ENCODE measurements at places on chromosomes 16 and 17. TPM values are rescaled to one million over a fixed set of nuclear protein-coding genes. Genes with fewer than 3 reads are reported as not detected.
A peak's percentile ranks its signal among the peaks of the same experiment; 100 is the strongest.

DNA sequence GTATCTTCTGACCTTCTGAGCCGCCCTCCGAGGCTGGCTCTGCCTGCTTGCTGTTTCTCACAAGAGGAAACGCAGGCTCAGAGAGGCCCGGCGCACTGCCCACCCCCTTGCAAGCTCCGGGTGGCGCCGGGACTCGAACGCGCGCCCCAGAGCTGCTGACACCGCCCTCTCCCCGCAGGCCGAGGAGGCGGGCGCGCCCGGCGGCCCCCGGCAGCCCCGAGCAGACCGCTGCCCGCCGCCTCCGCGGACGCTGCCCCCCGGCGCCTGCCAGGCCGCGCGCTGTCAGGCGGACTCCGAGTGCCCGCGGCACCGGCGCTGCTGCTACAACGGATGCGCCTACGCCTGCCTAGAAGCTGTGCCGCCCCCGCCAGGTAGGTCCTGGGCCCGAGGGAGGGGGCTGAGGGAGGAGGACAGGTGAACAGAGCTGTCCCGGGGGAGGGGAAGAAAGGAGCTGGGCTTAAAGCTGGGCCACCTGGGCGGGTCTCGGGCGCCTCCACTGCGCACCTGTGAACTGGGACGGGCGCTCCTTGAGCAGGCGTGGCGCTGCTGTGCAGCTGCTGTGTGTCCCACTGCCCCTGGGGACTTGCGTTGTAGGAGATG lies 18.2 kb downstream of the WFDC1 start:
- H3K4me1 ChIP-seq, result no peaks in the 10 kb centered on the region
- H3K36me3 ChIP-seq, result no peaks in the 10 kb centered on the region
- no peak for DNase-seq
- no peak overlapping the region for H3K27ac ChIP-seq

GRCh38 chr17:69608141-69608540 lies 193.6 kb downstream of the MAP2K6 start:
- H3K4me3 ChIP-seq, result no peak overlapping the region
- H3K27me3 ChIP-seq, result no peaks in the 10 kb centered on the region
- no peaks in the 10 kb centered on the region for H3K36me3 ChIP-seq

- no peaks in the 10 kb centered on the region for H3K27me3 ChIP-seq
- H3K27ac ChIP-seq, result no peak overlapping the region
- no peaks in the 10 kb centered on the region for H3K4me1 ChIP-seq
- H3K4me3 ChIP-seq, result no peak overlapping the region
- H3K36me3 ChIP-seq, result peaks cover 24% of the 10 kb centered on the region
Observed at GRCh38 chr17:80647746-80648145, 103.1 kb downstream of the RPTOR start.

DNA sequence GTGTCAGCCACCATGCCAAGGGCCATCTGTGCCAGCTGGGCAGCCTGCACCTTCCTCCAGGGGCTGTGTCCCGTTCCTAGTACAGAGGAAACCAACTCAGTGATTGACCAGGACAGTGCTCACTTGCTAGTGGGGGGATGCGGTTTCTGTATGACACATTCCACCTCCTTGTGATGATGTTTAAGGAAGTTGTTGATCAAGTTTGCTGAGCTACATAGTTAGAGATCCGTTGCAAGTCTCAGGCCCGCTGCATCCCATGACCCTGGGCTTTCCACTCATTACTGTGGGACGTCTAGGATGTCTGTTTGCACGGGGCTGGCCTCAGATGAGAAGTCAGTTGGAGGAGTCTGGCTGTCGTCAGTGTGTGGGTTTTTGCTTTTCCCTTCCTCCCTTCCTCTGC lies 33.6 kb downstream of the RNF213 start:
- no peak overlapping the region for H3K4me3 ChIP-seq
- peaks cover 93% of the 10 kb centered on the region for H3K36me3 ChIP-seq
- DNase-seq, result no peak
- no peaks in the 10 kb centered on the region for H3K27me3 ChIP-seq
- no peak overlapping the region for H3K27ac ChIP-seq

DNA sequence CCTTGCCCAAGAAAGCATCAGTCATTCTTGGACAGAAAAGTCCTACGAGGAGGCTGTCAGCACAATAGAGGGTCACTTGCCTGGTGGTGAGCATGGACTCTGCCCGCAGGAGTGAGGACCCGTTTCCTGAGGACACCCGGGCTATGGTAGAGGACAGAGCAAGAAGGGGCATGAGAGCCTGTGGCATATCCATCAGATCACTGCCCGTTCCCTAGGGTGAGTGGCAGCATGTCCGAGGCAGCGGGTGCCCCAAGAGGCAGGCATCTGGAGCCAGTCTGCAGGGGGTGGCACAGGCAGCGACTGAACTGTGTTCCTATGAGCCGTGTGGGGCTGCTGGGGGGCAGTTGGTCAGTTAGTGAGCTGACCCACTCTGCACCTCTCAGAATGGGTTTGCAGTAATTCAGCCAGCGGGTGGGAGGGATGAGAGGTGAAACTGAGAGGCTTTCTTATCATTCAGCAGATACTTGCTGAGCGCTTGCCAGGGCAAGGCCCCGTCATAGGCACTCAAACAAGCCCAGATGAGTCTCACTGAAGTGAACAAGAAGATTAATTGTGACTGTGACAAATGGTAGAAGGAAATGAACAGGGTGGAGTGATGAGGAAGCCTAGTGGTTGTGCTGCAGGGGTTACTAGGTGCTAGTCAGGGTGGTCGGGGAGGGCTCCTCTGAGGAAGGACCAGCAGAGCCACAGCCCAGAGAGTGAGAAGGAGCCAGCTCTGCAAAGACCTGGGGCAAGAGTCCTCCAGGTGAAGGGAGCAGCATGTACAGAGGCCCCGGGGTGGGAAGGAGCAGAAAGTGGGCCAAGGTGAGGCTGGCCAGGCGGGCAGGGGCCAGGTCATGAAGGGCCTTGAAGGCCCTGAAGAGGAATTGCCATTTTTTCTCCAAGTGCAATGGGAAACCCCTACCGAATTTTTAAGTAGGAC lies 87.9 kb downstream of the CLEC16A start:
- H3K27me3 ChIP-seq, result no peaks in the 10 kb centered on the region
- H3K4me1 ChIP-seq, result no peaks in the 10 kb centered on the region
- H3K36me3 ChIP-seq, result peaks cover 96% of the 10 kb centered on the region
- no peak for DNase-seq
- no peak overlapping the region for H3K27ac ChIP-seq

GRCh38 chr16:27906883-27907282 lies 156.6 kb downstream of the GSG1L start:
- no peaks in the 10 kb centered on the region for H3K36me3 ChIP-seq
- no peaks in the 10 kb centered on the region for H3K27me3 ChIP-seq
- H3K4me1 ChIP-seq, result no peaks in the 10 kb centered on the region
- H3K4me3 ChIP-seq, result no peak overlapping the region
- no peak overlapping the region for H3K27ac ChIP-seq
- DNase-seq, result no peak

DNA sequence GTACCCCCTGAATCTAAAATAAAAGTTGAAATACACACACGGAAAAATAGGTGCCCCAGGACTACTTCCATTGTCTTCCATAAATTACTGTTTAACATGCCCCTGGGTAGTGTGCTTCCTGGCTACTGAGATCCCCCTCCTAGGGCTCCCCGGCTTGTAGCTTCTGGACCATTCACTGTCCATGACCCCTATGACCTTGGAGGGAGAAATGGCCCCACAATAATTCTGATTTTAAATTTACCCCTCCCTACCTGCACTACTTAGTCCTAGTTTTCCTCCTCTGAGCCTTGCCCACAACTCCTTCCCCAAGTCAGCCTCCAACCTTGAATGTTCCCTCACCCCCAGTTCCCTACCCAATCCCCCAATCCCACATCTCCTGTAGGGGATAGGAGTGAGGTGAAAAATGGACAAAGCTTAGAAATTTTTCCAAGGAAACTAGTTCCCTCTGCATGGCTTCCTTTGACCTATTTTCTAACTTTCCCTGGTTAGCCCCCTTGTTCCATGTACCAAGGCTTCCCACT lies 9.5 kb upstream of the MSL1 start:
- H3K36me3 ChIP-seq, result no peaks in the 10 kb centered on the region
- no peak overlapping the region for H3K27ac ChIP-seq
- DNase-seq, result no peak
- no peak overlapping the region for H3K4me3 ChIP-seq
- peaks cover 44% of the 10 kb centered on the region for H3K4me1 ChIP-seq

DNA sequence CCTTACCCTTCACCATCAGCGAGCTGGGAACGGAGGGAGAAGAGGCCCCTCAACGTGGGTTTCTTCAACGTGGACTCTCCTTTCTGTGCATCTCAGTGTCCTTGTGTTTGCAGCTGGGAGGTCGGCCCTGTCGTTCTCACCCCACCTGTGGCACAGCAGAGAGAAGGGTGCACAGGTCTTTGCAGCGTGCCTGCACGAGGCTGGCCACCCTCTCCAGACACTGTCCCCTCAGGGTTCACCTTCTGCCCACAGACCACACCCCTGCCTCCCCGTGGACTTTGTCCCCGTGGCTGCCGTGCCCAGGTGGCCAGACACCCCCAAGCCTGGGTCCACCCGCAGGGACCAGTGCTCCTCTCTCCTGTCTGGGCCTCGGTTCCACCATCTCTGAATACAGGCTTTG lies 7.3 kb upstream of the WDR45B start:
- peak overlapping the region; percentile 64 for H3K27ac ChIP-seq
- no peak overlapping the region for H3K4me3 ChIP-seq
- DNase-seq, result no peak
- peaks cover 18% of the 10 kb centered on the region for H3K4me1 ChIP-seq
- H3K27me3 ChIP-seq, result no peaks in the 10 kb centered on the region

GRCh38 chr16:19710191-19710908 lies 7.7 kb downstream of the KNOP1 start:
- no peaks in the 10 kb centered on the region for H3K27me3 ChIP-seq
- no peak for DNase-seq
- no peak overlapping the region for H3K27ac ChIP-seq
- H3K36me3 ChIP-seq, result peaks cover 33% of the 10 kb centered on the region
- no peaks in the 10 kb centered on the region for H3K4me1 ChIP-seq

DNA sequence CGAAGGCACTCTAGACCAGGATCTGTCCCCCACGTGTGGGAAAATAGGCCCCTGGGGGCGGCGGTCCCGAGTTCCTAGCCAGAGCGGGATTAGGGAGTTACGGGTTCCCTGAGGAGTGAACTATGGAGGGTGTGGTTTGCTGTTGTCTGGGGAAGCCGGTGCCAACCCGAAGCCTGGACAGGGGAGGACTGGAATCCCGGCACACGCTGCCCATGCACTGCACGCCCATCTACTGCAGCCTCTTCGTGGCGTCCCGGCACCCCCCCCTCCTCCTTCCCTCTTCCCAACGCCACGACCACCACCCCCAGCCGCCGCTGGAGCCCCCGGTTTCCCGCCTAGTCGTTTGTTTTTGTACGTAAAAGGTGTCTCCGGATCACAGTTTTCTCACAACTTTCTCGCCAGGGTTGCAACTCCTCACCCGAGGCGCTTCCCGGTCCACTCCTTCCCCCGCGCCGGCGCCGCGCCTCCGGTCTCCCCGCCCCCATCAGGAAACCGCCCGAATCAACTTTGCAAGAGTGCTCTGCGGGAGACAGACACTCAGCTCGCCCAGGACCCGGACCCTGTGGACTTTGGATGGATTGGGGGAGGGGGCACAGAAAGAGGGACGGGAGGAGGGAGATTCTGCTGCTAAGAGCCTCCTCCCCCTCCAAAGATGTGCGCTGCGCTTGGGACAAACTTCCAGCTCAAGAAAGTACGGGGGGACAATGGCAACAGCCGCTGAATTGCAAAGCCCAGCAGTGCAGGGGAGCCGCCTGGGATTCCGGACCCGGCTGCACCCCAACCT lies 1.4 kb upstream of the LHX1 start:
- no peak overlapping the region for H3K27ac ChIP-seq
- H3K27me3 ChIP-seq, result peaks cover 91% of the 10 kb centered on the region
- peak overlapping the region; percentile 65 for H3K4me3 ChIP-seq
- no peak for DNase-seq

- no peaks in the 10 kb centered on the region for H3K36me3 ChIP-seq
- H3K4me1 ChIP-seq, result peaks cover 10% of the 10 kb centered on the region
- no peak for DNase-seq
- H3K27ac ChIP-seq, result no peak overlapping the region
- no peak overlapping the region for H3K4me3 ChIP-seq
Observed at GRCh38 chr17:67542219-67543114, 165.4 kb downstream of the PITPNC1 start.

GRCh38 chr17:56099649-56100048 lies 53.6 kb upstream of the ANKFN1 start:
- H3K36me3 ChIP-seq, result no peaks in the 10 kb centered on the region
- no peaks in the 10 kb centered on the region for H3K4me1 ChIP-seq
- no peak overlapping the region for H3K4me3 ChIP-seq

- H3K4me1 ChIP-seq, result no peaks in the 10 kb centered on the region
- H3K27me3 ChIP-seq, result no peaks in the 10 kb centered on the region
- no peak for DNase-seq
- H3K4me3 ChIP-seq, result no peak overlapping the region
Observed at GRCh38 chr16:47895146-47895545, 260.6 kb downstream of the ABCC12 start.

DNA sequence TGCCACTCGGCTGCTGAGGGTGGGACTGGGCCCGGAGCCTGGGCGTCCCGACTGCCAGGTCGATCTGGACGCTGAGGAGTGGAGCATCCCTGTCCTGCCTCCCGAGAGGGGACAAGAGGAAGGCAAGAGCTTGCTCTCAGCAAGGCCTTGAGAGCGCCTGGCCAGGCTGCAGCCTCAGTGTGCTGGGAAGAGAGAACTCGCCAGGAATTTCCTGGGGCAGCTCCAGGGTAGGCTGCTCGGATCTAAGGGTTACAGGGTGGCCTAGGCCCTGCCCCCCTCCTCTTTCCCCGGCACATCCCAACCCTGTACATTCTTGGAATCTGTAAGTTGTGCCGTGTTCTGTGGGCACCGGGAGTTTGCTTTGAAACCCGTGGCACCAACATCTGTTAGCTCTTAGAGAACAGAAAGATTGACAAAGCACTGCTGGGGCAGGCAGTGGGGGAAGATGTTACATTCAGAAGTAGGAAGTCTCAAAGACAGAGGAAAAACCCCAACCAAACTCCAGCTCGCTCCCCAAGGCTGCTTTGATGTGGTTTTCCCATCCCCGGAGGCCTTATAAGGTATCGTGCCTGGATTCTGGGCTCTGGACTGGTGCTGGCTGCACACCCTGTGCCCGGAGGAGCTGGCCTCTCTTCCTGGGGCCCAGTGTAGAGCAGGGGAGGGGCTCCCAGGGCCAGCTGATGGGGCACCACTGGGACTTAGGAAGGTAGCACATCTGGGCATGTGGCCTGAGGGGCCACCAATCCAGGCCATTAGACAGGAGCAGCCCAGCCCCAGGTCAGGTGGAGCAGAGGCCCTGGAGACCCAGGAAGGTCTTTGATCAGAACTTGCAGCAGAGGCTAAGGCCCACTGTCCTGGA lies 55.2 kb downstream of the NKD1 start:
- H3K36me3 ChIP-seq, result no peaks in the 10 kb centered on the region
- no peak for DNase-seq
- H3K27me3 ChIP-seq, result no peaks in the 10 kb centered on the region
- H3K4me1 ChIP-seq, result no peaks in the 10 kb centered on the region

- H3K27me3 ChIP-seq, result no peaks in the 10 kb centered on the region
- H3K4me1 ChIP-seq, result no peaks in the 10 kb centered on the region
- H3K4me3 ChIP-seq, result no peak overlapping the region
- peaks cover 58% of the 10 kb centered on the region for H3K36me3 ChIP-seq
Observed at GRCh38 chr16:1757714-1758461, 13.5 kb downstream of the NME3 start.

The KANSL1 gene
- 14.8 TPM for polyA plus RNA-seq

The CCDC102A gene
- not detected for polyA plus RNA-seq

The KRT40 gene
- not detected for polyA plus RNA-seq

The SLC5A11 gene
- polyA plus RNA-seq, result not detected

The CMTM4 gene
- 0.41 TPM for polyA plus RNA-seq

Measured in CD14-positive monocyte (primary cell).